ENCODE measurements at places on chromosomes 12 and 14.
A peak's percentile ranks its signal among the peaks of the same experiment; 100 is the strongest.

GRCh38 chr14:105315211-105315721 is 718 bp downstream of the PACS2 start:
- DNase-seq = peak; percentile 74

DNA sequence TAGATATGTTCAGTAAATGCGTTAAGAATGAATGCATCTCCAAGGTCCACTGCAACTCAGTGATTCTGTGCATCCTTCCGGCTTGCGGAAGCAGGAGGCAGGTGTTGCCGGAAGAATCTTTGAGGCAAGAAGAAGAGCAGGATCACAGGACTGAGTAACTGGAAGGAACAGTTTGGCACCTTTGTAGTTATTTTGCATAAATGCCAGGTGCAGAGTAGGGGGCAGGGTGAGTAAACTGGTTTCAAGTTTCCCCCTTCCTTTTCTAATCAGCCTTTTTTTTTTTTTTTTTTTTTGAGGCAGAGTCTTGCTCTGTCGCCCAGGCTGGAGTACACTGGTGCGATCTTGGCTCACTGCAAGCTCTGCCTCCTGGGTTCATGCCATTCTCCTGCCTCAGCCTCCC is 22.3 kb downstream of the DYRK4 start:
- peak; percentile 25 for DNase-seq

GRCh38 chr12:46786774-46787173 is 39.0 kb downstream of the SLC38A4 start:
- DNase-seq = no peak

DNA sequence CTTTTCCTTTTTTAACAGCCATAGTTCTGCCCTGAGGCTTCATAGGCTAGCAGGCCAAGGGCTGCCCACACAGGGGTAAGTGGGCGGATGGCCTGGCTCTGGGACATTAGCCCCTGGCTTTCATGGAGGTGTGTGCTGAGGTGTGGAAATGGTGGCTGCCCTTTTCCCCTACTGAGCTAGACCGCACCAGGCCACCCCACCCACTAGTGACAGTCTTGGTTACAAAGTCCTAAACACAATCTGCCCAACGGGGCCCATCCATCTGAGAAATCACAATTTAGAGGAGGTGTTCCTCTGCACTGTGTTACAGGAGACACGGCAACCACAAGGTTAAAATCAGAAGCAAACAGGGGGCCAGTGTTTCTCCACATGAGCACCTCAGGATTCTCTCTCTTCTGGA is 35.6 kb downstream of the APPL2 start:
- no peak for DNase-seq

- no peak for DNase-seq
Measured at GRCh38 chr14:34387974-34388516, 74.0 kb downstream of the SPTSSA start.

DNA sequence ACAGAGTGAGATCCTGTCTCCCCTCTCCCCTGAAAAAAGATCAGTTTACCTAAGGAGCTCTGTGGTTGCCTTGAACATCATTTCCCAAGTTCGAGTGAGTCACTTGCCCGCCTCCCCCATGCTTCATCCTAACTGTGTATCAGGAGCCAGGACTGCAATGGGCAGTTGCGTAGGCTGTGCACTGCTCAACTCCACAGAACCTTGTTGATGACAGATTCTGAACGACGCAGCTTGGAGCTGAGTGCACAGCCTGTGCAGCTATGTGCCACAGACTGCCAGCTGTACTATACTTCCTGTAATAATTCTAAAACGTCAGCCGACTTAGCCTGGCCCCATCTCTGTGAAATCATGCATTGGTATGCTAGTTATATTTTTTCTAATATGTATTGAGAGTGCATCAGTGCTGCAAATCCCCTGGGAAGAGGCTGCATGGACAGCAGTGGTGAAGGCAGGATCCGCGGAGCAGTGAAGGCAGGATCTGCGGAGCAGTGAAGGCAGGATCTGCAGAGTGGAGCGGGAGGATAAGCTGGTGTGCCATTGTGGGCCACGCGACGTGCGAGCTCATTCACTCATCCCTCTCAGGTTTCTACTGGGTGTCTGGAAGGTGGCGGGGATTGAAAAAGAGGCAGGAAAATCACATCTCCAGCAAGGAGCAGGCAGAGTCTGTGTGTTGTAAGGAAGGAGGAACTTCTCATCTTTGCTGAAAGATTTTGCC is 80.8 kb downstream of the GALNT9 start:
- no peak for DNase-seq

DNA sequence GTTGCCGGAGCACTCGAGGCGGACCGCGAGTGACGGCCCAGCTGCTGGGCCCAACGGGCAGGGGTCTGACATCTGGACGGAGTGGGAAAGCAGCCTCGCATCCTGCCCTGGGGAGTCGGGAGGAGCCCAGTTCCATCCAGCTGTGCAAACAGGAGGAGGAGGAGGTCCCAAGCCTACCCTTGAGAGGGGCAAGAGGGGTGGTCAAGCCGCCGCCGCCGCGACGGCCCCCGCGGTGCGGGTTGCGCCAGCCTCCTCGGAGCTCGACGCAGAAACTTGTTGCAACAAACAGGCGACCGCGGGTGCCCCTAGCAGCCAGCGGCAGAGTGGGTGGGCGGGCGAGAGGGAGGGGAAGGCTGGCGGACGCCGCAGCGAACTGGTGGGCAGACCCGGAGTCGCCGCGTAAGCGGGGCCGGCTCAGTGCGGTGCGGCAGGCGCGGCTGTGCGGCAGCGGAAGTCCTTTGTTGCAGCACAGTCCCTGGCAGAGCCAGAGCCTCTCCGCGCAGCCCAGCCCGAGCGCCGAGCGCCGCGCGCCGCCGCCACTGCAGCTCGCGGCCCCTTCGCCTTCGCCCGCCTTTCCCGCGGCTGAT is at the start of gene ZBTB1:
TSS of gene ZBTB1 (plus strand) at position 461 of the 587 bp plus-strand sequence. CDS start 16,735 bp downstream, outside the sequence.
- peak; percentile 87 for DNase-seq

DNA sequence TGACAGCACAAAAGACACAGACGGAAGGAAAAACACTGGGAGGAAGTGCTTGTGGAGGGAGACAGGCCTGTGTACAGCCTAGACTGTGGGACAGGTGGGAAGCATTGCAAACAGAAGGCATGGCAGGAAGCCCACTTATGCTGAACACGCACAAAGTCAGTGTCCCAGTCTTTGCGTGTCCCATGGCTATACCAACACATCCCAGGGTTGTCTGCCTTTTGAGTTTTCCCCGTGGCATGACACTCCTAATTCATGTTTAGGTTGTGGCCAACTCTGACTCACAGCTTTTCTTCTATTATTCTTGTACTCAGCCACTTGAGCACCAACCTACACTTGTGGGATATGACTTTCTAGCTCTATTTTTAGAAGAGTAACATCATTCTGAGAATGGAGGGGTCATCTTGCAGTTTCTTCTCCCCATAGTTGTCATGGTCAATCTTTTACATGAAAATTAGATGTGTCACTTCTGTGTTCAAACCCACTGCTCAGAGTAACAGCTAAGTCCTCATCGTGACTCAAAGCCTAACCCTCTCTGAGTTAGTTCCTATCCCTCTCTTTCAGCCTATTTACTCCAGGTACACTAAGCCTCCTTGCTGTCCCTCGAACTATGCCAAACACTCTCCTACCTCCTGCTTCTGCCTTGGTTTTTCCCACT is 27.5 kb upstream of the JPH4 start:
- DNase-seq = no peak

DNA sequence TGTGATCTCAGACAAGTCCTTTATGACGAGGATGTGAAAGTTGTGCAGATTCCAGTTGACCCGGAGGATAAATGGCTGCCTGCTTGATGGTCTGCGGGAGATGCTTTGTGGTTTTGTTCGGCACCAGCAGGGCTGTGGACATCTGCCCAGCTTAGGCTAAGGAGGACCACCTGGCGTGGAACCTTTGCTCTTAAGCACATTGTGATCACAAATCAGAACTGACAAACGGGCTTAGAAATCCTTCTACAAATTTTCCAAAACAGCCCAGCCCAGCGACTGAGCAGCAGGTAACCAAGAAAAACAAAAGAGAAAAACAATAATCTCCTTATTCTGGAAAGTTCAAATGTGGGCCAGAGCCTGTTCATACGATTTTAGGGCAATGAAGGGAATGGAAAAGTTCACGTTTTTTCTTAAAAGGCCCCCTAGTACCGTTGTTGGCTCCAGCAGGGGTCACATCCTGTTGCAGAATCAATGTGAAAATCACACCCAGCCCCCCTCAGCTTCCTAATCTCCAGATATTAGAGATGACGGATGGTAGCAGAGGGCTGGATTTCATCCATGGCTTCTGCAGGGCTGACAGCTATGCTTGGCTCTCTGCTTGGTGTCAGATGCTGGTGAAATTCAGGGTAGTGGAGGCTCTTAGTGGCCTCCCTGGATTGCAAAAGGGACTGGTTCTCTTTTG is 81.1 kb upstream of the RFLNA start:
- DNase-seq = no peak

GRCh38 chr12:3432176-3432742 is 58.7 kb upstream of the PRMT8 start:
- no peak for DNase-seq

GRCh38 chr12:117394491-117394890 is 33.1 kb upstream of the NOS1 start:
- DNase-seq = no peak

GRCh38 chr12:107778383-107779025 is 4.0 kb downstream of the ASCL4 start:
- DNase-seq = no peak

GRCh38 chr14:73785336-73785833 is 66.2 kb upstream of the PTGR2 start:
- peak; percentile 75 for DNase-seq

DNA sequence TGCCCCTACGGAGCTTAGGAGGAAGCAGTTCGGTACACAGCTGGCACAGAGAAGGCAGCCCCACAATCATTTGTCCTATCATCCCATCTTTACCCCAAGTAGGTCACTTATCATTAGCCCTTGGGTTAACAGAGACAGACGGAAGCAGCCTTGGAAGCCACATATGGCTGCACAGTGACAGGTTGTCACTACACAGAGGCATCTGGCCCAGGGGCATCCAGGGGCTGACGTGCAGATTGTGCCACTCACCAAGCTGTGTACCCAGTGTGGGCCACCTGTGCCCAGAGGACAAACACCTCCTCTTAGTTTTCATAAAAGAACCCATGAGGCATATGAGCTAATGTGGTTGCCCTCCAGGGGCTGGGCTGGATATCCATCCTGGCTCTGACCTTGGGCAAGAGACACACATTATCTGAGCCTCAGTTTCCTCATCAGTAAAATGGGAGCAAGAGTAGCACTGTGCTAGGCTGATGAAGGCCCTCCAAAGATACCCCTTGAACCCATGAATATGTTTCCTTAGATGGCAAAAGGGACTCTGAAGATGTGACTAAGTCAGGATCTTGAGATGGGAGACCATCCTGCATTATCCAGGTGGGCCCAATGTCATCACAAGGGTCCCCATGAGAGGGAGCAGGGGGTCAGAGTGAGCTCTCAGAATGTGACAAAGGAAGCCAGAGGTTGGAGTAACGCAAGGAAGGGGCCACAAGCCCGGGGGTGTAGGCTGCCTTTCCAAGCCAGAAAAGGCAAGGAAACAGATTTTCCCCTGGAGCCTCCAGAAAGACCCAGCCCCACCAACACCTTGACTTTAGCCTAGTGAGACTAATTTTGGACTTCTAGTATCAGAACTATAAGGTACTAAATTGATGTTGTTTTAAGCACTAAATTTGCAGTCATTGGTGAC is 64.6 kb downstream of the C14orf132 start:
- no peak for DNase-seq

DNA sequence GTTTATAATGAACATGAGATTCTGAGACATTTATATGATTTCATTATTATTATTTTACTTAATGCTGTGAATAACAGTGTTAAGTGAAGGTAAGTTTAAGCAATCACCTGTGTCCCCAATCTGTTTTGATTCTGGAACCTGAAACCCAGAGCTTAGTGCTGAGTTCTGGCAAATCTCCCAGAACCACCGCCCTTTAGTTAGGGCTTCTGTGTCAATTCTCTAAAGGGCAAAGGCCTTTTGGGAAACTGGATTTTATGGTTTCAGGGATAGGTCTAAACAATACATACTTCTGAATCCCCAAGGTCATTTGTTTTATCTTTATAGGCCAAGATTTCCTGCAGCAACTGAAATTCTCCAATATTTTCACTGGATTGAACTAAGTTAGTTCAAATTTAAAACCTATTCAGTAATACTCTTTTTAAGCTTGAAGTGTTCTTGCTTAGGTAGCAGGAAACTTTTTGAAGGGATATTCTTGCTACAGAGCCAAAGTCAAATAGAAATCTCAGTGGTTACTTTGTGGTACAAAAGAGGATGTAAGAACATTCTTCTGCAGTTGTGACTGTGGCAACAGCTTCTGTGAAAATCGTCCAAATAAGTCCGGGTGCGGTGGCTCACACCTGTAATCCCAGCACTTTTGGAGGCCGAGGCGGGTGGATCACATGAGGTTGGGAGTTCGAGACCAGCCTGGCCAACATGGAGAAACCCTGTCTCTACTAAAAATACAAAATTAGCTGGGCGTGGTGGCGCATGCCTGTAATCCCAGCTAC is 10.0 kb upstream of the PKP2 start:
- DNase-seq = no peak

All from NCI-H526 (cell line).